GF-D8 (cell line): ENCODE measurements at places on chromosomes 4 and X.

DNA sequence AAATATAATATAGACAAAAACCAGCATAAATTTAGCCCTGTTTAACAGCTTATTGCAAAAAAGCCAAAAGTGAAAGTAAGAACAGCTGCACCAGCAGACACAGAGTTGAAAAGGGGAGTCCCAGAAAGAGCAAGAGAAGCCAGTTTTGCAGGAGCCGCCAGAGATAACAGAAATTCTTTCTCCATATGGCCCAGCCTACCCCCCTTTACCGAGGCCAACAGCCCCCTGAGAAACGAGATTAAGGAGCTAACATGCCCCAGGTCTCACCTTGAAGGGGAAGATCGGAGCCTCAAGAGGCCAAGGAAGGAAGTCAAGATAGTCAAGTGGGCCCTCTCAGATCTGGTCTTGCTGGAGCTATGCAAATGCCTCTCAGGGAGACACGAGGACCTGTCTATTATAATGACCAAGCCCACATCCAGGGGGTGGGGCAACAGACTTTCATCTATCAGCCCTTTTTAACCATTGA lies 4.8 kb downstream of the ACOX3 start:
- DNase-seq: no peak

DNA sequence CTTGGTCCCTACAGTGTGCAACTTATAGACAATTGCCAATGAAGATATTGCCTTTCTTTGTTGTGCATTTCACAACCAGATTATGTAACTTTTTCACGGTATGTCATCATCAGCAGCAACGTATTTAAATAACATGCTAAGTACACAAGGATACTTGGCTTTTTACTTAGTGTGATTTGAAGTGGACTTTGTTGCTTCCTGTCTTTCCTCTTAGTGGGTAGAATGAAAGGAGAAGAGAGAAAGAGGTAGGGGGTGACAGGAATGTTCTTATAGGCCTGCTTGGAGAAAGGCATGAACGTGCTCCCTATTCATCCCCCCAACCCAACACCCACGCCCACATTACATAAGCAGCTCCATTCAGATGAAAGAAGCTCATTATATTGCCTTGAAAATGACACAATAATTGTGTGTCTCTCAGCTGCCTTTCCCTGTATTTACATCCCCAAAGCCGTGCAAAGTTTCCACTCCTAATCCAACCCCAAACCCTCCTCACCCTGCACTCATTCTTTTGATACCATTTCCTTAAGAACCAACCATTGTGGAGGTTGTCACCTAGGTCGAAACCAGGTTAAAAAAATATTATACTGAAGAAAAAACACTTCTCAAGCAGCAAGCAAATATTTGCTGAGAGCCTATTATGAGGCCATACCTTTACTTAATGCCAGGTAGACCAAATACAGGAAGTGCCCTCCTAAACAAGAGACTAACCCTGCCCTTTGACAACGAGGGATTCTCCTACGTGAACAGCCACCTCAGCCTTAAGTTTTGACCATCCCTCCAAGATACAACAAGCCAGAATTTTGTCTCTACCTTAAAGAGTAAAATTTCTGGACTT lies 25.2 kb upstream of the GK start:
- no peak for DNase-seq

DNA sequence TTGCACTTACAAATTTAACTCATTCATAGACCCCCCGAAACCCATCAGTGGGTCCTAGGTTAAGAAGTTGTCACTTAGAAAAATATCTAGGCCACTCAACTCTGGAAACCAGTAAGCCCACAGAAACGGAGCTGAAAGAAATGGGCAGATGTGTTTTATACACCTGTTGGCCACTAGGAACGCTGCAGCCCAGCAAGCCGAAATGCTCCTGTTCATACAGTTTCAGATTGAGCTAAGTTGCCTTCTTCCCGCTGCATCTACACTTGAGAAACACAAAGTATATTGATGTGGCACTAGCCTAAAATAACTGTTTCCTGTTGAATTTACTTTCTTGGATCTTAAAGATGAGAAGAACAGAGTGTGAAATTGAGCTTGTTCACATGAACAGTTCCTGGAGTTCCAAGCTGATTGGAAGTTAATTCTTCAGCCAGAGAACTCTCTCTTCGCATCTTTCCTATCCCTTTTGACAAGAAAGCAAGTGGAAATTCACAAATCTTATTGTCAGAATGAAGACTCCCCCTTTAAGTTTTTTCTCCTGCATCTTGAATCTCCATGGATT lies 174.1 kb downstream of the RBMX2 start:
- no peak for DNase-seq

- no peak for DNase-seq
These were observed 2.9 kb downstream of the UGDH start for GRCh38 chr4:39524161-39524957.

- no peak for DNase-seq
These were observed 56.6 kb downstream of the AASDH start for GRCh38 chr4:56330691-56331090.

GRCh38 chr4:47490550-47490949 lies 5.5 kb downstream of the ATP10D start:
- DNase-seq: no peak

DNA sequence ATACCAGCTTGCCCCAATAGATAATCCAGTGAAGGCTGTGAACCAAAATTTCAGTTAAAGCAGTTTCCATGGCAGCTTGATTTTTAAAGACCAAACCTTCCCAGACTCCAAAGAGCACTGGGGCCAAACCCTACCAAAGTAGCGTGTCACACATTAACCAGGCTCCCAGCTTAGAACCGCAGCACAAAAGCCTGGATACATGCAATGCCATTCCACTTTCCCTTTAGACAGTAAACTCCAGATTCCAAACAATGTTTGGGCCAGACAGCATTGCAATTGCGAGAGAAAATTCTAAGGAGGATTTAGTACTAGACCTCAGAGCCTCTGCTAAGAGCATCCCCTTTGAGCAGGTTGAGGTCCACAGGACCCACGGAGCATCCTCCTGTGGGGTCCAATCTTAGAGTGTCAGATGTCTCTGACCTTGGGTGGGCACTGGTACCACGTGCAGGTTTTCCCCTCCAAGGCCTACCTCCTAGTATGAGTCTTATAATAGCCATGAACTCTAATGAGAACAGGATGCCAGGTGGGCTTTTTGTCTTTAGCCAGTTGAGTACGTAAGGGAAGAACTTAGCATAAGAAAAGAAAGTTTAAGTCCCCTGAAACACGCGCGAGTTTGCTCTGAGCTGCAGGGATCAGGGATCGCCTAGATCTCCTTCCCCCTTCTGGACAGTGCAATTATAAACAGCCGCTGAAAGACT lies 38.8 kb downstream of the MGARP start:
- no peak for DNase-seq

- no peak for DNase-seq
These were observed 38.0 kb downstream of the FAM241A start for GRCh38 chr4:112183252-112183651.

DNA sequence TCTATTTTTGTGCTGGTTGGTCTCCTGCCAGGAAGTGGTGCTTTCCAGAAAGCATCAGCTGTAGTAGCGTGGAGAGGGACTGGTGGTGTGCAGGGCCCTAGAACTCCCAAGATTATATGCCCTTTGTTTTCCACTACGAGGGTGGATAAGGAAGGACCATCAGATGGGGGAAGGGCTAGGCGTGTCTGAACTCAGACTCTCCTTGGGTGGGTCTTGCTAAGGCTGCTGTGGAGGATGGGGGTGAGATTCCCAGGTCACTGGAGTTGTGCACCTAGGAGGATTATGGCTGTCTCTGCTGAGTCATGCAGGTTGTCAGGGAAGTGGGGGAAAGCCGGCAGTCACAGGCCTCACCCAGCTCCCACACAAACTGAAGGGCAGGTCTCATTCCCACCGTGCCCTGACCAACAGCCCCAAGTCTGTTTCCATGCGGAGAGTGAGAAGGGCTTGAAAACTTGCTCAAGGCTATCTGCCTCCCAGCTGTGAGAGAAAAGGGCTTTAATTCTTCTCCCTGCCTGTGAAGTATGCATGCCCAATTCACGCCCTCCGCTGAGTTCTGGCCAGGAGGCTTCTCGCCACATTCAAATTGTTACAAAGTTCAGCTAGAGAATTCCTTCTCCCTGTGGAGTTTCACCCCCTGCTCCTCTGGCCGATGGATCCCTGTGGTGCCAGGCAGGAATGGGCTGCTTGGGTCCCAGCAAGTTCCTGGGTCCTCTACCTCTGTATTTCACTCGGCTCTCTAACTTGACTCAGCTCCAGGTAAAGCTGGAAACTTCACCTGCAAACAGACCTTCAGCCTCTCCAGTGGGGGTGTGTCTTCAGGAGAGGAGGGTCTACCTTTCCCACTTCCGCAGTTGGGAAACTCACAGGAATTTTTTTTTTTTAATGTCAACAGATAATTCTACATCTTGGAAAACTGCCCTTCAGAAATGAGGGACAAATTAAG lies 7.7 kb upstream of the CSTF2 start:
- DNase-seq: no peak

- DNase-seq: no peak
These were observed 667.7 kb upstream of the SLIT2 start for GRCh38 chr4:19583827-19584569.

GRCh38 chr4:53057679-53058078 lies 195.6 kb downstream of the RASL11B start:
- no peak for DNase-seq

- no peak for DNase-seq
These were observed 29.3 kb downstream of the INTS12 start for GRCh38 chr4:105679186-105679585.

- no peak for DNase-seq
These were observed 260.9 kb downstream of the GLUD2 start for GRCh38 chrX:121308276-121308805.

- no peak for DNase-seq
These were observed 88.0 kb upstream of the RAPGEF2 start for GRCh38 chr4:159014859-159015258.

DNA sequence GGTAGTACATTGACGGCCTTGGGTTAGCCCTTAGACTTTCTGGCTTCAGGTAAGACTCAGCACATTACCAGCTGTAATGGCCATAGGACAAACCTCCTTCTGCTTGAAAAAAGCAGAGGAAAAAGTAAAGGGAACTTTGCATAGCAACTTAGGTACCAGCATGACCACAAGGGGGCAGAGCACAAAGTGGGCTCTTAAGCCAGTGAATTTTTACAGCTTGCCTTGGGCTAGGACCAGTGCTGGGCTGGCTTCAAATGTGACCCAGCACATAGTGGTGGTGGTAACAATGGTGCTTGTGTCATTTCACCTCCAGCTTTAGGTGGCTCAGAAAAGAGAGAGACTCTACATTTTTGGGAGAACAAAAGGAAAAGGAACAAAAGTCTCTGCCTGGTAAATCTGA lies 66.1 kb downstream of the KLHL4 start:
- DNase-seq: no peak
